Occipital lobe (tissue), 3 donors: ENCODE measurements at places on chromosomes 6 and 20. TPM values are rescaled to one million over a fixed set of nuclear protein-coding genes. Genes with fewer than 3 reads are reported as not detected.

The GJA10 gene
- total RNA-seq = not detected

The VNN1 gene
- total RNA-seq = not detected

The DSP gene
- 7.6 TPM for total RNA-seq

The TCP1 gene
- 336 TPM for total RNA-seq

The CLPSL2 gene
- not detected for total RNA-seq

The JPH2 gene
- total RNA-seq = 0.16 TPM

The MTCH1 gene
- 133 TPM for total RNA-seq

The ANKRD60 gene
- total RNA-seq = not detected

The CD40 gene
- total RNA-seq = 0.62 TPM

The TRIM15 gene
- total RNA-seq = not detected

The FAM209A gene
- total RNA-seq = not detected

The ZBTB46 gene
- 21.5 TPM for total RNA-seq

The C6orf15 gene
- total RNA-seq = not detected

The C2 gene
- 4.7 TPM for total RNA-seq

The RIPPLY2 gene
- total RNA-seq = 12.9 TPM

The CBLN4 gene
- total RNA-seq = 1.9 TPM

The SLC35D3 gene
- total RNA-seq = not detected

The SNAP25 gene
- total RNA-seq = 92.5 TPM

The MUC21 gene
- not detected for total RNA-seq

The TNF gene
- total RNA-seq = not detected

The FOXS1 gene
- 0.78 TPM for total RNA-seq

The FAM110A gene
- total RNA-seq = 6.7 TPM

The MUC22 gene
- total RNA-seq = not detected

The TAF4 gene
- total RNA-seq = 8.6 TPM

The TBC1D32 gene
- 48.4 TPM for total RNA-seq

The SASH1 gene
- total RNA-seq = 25.4 TPM

The LPA gene
- total RNA-seq = 1.4 TPM

The PRRT1 gene
- 0.78 TPM for total RNA-seq

The FRS3 gene
- 6.7 TPM for total RNA-seq

The ADGRB3 gene
- 179 TPM for total RNA-seq

The ERVFRD-1 gene
- total RNA-seq = not detected

The ALDH8A1 gene
- total RNA-seq = 1.4 TPM

The IP6K3 gene
- total RNA-seq = not detected

The SLC35B2 gene
- total RNA-seq = 33.1 TPM

The PCK1 gene
- 0.31 TPM for total RNA-seq

The SMAP1 gene
- 61.5 TPM for total RNA-seq

The PI3 gene
- total RNA-seq = not detected

The LSM2 gene
- 22.9 TPM for total RNA-seq

The OPN5 gene
- not detected for total RNA-seq

The PTPRK gene
- 438 TPM for total RNA-seq

The RRAGD gene
- total RNA-seq = 99.2 TPM

The LY6G6D gene
- not detected for total RNA-seq

The GMDS gene
- total RNA-seq = 6.1 TPM

The GHRH gene
- total RNA-seq = not detected

The PNLDC1 gene
- not detected for total RNA-seq

The FERMT1 gene
- 1.4 TPM for total RNA-seq

The RHAG gene
- total RNA-seq = not detected

The TRIM40 gene
- total RNA-seq = not detected

The OPRM1 gene
- 1.7 TPM for total RNA-seq

The FAM210B gene
- total RNA-seq = 22.6 TPM

The GLO1 gene
- 75.2 TPM for total RNA-seq

The BPI gene
- total RNA-seq = not detected

The MATN4 gene
- total RNA-seq = not detected

The KCNK16 gene
- not detected for total RNA-seq

The LCA5 gene
- 17.3 TPM for total RNA-seq

The ZBP1 gene
- not detected for total RNA-seq

The IPCEF1 gene
- total RNA-seq = 29.5 TPM

The GINS1 gene
- 9.7 TPM for total RNA-seq
